ENCODE measurements at places on chromosomes 12 and 14.

GRCh38 chr12:23655112-23655511 lies 294.4 kb downstream of the SOX5 start:
- DNase-seq, result no peak

- DNase-seq, result no peak
Measured at GRCh38 chr12:69508621-69509020, 38.4 kb downstream of the FRS2 start.

DNA sequence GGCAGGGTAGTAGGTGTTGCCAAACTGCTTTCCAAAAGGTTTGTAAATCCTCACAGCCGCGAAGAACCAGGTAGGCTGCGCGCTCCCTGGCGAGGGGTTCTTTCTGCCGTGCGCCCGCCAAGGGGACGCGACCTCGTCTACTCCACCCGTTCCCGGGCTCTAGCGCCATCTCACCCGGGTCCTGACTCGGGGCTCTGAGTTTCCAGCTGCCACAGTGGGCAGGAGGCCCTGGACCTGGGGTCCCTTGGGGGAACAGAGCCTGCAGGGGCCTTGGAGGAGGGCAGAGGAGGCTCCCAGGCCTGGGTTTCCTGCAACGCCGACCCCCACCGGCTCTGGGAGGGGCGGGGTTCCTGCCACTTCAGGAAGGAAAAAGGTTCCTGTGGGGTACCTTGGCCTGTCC lies 706 bp downstream of the ANHX start:
- DNase-seq, result no peak

- DNase-seq, result no peak
Measured at GRCh38 chr14:52026017-52026660, 36.8 kb downstream of the RTRAF start.

GRCh38 chr12:54287261-54288157 lies 7.0 kb downstream of the HNRNPA1 start:
- DNase-seq, result no peak

GRCh38 chr14:99381688-99382060 lies 99.0 kb downstream of the SETD3 start:
- no peak for DNase-seq

DNA sequence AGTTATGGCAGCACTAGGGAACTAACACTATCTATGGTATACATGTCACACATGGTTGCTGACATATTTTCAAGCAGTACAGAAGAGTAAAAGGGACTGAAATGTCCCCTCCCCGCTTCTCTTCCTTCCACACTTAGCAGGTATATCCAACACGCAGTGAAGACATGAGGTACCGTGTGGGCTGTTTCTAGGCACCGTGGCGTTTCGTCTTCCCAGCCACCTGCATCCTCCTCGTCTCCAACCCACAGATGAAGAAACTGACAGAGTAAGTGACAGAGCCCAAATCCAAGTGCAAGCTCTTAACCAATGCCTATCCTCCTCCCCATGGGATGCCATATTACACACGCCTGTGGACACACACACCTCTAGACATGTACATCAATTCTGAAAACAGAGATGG lies 32.4 kb downstream of the SLC8B1 start:
- DNase-seq, result no peak

DNA sequence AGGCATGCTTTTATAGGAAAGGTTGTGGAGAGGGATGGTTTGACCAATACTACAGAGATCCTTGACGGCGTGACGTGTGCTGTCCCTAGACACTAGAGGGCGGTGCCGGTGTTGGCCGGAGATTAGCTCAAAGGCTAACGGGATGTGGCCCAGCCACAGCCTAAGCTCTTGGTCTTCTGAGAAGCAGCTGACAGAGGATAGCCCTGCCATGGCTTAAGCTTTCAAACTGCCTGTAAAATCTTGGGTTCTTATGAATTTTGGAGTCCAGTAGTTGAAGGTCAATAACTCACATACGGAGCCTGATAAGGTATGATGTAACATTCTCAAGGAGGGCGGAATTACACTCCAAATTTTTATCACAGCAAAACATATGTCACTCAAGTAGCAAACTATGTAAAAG lies 515.7 kb upstream of the ATXN7L3B start:
- DNase-seq, result no peak

DNA sequence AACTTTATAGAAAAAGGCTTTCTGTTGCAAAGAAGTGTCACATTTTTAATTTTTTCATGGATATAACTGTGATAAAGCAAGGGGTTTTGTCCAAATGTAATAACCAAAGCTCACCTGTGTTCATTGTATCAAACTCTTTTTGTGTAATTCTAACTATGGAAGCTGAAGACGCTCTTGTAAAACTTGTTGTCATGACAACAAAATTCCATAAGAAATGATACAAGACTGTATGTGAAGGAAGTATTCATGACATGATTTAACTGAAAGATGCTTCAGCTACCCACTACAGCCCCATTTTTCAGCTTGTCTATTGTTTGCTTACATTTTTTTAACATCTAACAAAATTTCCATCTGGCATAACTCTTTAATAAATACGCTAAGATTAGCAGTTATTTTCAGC lies 360.9 kb downstream of the KCNH5 start:
- DNase-seq, result no peak

DNA sequence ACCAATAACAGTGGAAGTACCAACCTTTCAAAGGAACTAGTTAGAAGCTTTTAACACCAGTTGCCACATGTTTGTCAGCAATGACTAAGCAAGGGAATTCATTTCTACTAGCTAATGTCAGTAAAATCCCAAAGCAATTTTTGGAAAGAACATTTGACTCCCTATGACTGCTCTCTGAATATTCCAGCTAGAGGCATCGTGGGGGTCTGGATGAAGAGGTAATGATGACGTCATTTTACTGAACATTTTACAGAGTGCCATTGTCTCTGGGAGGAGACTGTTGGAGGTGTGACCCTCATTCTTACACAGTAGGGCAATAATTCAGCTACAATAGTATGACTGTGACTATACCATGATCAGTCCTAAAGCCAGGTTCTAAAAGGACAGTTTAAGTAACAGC lies 204.8 kb downstream of the ITPR2 start:
- no peak for DNase-seq

- peak; percentile 70 for DNase-seq
Measured at GRCh38 chr14:66281036-66281776, 205.0 kb upstream of the CCDC196 start.

DNA sequence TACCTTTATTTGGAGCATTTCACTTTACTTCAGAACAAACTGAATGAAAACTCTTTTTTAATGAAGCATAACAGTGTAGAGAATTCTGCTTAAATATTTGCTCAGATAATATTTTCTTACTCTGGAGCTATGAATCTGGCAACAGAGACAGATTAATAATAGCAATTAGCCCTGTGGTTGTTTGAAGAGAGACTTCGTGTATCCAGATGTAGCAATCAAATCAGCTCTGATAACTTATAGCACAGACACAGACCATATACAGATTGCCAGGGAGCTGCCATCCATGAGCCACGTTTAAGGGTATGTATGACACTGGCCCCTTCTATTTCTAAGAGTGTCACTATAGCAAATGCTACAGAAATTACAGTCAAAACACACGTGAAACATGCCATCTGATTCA lies 146.6 kb downstream of the EXOC5 start:
- DNase-seq, result no peak

GRCh38 chr14:38623661-38624060 lies 367.8 kb upstream of the CLEC14A start:
- no peak for DNase-seq

DNA sequence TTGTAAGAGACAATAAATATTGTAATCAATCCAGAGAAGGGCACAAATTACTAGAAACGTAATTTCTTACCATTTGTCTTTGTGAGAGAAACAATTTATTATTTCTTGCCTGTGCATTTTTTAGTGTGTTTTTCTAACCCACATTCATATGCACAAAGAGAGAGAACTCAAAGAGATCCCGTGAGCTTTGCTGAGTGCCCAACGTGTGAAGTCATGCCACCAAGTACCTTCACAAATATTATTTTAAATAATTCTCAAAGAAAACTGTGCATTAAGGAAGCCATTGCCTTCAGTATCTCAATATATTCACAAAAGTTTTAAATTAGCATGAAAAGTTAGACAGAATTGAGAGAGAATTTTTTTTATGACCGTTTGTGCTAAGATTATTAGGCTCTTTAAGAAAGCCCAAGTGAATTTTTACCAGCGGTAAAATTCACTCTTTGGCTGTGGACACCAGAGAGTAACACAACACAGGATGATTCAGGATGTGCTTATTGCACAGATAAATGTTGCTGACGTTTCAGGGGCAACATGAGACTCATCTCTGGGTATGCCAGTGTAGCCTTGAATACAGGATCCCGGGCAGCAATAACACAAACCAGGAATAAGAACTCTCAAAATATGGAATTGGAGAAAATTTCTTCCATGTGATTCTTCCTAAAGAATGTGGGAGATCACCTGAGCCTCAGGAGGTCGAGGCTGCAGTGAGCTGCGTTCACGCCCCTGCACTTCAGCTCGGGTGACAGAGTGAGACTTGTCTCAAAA lies 2.9 kb downstream of the ARHGDIB start:
- DNase-seq, result no peak

DNA sequence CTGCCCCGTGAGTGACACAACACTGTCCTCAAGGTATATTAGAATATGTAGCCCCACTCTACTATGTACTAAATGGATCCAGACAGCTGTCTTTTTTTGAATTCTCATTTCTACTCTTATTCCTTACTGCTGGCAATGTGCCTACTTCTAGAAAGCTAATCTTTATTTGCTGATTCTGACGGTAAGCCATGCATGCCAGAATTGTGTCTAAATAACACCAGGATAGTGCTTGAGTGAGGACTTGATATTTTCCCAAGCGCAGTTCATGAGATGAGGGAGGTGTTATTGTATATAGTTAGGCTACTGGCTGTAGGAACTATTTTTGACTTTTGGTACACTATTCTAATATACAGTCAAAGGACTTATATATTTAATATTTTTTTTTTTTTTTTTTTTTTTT lies 316.2 kb upstream of the NAV3 start:
- no peak for DNase-seq

- no peak for DNase-seq
Measured at GRCh38 chr14:95227279-95227860, 70.0 kb upstream of the DICER1 start.

DNA sequence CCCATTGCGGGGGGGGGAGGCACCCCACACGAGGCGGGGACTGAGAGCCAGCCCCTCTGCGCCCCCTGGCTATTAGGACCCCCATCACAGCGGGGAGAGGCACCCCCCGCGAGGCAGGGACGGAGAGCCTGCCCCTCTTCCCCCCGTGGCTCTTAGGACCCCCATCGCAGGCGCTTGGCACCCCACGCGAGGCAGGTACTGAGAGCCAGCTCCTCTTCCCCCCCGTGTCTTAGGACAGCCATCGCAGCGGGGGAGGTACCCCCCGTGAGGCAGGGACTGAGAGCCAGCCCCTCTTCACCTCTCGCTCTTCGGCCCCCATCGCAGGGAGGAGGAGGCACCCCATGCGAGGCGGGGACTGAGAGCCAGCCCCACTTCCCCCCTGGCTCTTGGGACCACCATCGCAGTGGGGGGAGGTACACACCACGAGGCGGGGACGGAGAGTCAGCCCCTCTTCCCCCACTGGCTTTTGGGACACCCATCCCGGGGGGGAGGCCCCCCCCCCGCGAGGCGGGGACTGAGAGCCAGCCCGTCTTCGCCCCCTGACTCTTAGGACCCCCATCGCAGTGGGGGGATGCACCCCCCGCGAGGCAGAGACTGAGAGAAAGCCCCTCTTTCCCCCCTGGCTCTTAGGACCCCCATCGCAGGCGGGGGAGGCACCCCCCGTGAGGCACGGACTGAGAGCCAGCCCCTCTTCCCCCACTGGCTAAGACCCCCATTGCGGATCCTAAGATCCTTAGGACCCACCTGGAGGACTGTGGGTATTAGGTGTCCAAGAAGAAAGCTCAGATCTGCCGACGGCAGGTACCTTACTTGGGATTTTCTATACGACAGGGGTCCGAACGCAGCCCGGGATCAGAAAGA lies 198.6 kb upstream of the PZP start:
- no peak for DNase-seq

DNA sequence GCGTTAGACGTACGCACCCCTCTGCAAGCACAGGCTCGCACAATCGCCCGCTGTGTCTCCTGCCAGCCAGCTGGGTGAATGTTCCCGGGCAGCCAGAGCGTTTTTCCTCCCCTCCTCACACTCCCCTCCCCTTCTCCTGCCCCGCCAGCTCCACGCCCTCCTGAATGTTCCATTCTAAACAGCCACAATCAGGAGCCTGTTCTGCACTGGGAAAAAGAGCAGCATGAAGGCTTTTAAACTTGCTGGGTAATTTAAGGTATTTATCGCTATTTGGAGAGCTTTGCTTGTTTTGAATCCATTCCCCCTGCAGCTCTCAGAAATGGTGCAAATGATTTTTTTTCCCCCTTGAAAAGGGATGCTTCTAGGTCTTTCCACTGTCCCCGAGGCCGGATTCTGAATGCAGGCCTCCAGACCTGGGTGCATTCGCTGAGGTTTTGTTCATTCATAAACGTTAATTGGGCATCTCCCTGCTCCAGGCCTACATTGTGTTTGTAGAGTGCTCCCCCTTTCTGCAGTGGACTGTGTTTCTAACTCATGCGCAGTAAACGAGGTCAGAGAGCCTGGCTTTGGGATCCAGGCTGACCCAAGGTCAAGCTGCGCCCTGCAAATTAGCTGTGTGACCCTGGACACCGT lies 212.5 kb downstream of the CHST11 start:
- peak; percentile 91 for DNase-seq

DNA sequence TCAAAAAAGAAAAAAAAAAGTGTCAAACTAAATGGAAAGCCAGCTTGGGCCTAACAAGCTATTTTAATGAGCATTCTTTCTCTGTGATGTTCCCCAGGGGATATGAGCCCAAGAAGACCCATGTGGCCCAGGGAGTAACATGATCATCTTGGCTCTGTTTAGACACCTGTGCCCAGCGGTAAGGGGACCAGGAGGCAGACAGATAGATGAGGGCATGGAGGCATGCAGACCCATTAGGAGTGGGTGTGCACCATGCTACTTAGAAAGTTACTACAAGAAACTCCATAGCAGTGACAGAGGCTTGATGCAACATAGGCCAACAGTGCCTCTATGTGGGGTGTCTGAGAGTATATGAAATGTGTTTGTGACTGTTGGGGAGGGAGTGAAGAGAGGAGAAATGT lies 3.1 kb upstream of the CREBL2 start:
- no peak for DNase-seq

- DNase-seq, result no peak
Measured at GRCh38 chr12:64665514-64665913, 55.2 kb downstream of the RASSF3 start.

DNA sequence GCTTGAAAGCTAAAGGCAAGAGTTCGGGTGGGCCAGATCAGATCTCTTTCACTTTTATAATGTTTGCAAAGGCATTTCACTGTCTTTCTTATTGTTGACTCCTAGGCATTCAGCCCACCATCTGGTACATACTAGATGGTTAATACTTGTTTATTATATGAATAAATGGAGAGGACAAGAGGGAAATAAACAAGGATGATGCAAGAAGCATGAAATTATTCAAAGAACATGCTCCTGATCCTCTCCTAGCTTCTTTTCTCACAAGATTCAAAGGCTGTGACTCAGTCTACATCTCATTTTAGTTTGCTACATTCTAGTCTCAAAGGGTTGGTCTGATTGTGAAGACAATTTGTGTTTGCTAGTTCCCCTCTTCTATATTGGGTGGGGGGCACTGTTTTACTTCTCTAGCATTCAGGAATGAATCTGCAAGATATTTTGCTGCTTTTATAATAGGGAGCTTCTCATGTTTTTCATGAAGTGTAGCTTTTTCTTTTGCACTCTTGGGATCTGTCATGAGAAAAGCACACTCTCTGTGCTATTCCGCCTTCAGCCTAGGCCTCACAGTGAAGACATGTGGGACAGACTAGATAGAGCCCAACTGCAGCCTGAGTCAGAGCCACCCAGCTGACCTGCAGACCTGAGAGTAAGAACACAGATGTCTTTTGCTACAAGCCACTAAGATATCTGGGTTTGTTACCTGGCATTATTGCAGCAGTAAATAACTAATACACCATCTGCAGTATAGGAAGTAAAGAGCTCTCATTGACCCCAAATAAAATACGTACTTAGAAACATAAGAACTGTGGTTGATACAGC lies 65.7 kb downstream of the PTHLH start:
- DNase-seq, result no peak
